Tibial artery (tissue), 4 donors: ENCODE measurements at places on chromosomes 2 and 18.

DNA sequence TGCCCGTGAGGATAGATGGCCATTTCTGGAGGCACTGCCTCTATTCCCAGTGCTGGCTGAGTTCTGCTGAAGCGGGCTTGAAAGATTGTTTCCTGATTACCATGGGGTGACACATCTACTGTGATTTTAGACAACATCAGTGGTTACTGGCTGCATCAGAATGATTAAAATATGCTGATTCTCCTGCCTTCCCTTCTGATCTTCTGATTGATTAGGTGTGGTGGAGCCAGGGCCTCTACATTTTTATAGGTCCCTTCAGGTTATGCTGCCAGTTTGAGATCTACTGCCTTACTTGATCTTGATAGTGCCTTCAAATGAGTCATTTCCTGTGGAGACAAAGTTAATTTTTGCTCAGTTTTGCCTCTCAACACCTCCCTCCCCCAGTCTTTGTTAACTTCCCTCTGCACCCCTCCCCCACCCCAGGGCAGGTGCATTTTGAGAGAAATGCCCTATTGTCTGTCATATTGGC is 31.6 kb upstream of the SNORC start:
- DNase-seq, result no peak

DNA sequence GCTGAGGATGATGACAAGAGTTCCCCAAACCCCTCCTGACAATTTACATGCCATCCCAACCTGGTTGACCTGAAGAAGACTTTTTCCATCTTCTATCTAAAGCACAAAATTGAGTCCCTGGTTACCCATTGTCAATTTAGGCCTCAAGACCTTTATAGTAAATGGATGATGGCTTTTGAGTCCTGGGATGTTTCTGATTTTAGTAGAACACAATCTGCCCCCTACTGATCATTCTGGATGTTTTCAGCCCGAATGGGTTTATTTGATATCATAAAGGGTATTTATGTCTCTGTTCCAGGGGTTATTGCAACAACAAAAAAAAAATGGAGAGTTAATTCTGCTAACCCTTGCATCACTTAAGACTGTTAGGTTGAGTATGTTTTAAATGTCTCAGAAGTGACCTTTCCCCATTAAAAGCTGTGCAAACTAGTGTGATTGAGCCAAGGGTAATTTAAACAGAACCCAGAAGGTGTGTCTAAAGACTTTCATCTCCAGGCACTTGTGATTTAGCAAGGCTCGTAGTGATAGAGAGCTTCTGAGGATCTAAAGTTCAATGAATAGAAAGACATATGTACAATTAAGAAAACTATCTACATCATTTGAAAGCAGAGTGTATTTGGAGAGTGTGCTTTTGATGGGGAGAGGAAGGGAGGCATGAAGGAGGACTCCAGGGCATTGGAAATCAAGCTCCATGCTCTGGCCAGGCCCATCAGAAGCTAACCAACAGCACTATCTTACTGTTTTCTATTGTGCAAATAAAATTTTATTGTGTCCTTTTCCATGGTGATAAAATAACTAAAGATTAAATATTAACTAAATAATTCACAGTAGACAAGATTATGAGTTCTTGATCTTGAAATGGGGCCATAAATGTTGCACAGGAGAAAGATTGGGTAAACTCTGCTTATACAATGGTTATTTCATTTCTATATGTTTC is 96.6 kb upstream of the NOSTRIN start:
- no peak for DNase-seq

DNA sequence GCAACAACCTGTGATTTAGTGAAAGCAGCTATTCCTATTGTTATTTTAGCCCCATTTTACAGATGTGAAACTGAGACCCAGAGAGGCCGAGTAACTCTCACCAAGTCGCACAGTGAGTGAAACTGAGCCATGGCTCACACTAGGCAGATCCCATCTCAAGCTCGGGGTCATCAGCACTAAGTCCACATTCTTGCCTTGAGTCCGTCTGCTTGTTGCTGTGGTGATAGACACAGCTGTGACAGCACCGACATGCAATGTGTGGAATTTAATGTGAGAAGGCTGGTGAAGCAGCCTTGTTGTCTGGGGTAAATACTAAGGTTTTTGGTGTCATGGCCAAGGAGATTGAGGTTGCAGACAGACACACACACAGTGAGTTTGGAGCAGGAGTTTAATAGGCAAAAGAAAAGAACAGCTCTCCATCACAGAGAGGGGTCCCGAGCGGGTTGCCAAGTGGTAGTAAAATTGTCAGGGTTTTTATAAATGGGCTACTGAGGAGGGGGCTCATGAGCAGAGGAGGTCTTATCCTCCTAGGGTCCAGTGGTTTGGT is 40.2 kb upstream of the GMCL1 start:
- no peak for DNase-seq

- no peak for DNase-seq
Observed at GRCh38 chr2:89841476-89841840, 1150.0 kb downstream of the RPIA start.

- no peak for DNase-seq
Observed at GRCh38 chr2:17413036-17413435, 105.2 kb downstream of the RAD51AP2 start.

DNA sequence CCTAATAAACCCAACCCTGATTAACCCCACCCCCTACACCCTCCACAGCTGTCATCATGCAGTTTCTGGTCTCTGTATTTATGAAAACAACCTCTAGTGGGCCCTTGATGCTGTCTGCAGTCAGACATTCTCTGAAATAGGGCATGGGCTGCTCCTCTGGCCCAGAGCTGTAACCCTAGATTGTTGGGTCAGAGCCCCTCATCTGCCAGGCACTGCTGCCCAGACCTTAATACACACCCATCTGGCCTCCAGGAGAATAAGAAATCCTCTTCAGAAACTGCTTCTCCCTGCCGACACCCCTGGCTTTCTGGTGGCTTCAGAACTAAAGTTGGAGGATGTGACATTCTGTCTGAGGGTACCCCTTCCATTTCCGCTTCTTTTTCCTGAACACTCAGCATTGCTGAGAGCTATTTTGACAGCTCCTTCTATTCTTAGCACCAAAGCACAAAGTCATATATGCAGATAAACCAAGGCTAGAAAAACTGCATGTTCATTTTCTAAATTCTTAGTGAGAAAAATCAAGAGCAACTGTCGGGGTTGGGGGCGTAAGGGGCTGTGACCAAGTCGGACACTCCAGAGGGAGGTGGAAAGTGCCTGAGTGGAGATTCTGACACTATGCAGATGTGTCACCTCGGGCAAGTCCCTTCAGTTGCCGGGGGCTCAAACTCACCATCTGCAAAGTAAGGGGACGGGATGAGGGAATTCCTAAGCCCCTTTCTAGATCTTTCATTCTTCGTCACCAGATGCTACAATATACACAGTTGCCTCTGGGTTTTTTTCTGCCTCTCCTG is 28.7 kb downstream of the SRSF7 start:
- peak; percentile 42 for DNase-seq

DNA sequence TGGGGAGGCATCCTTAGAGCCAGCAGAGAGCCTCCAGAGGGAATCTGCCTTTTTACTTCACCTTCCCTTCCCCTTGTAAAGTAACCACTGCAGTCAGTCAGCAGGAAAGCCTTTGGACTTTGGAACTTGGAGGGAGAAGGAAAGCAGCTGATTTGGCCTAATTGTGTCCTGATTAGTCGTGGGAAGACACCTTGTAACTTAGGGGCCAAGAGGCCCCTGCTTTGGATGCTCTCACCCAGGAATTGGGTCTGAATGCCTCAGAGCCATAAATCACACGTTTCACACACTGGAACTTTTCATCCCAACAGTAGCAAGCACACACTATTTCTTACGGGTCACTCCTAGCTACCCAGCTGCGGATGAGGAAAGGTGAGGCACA is 81.0 kb upstream of the PPM1B start:
- no peak for DNase-seq

GRCh38 chr2:176844461-176844860 is 368.1 kb upstream of the HNRNPA3 start:
- DNase-seq, result no peak

DNA sequence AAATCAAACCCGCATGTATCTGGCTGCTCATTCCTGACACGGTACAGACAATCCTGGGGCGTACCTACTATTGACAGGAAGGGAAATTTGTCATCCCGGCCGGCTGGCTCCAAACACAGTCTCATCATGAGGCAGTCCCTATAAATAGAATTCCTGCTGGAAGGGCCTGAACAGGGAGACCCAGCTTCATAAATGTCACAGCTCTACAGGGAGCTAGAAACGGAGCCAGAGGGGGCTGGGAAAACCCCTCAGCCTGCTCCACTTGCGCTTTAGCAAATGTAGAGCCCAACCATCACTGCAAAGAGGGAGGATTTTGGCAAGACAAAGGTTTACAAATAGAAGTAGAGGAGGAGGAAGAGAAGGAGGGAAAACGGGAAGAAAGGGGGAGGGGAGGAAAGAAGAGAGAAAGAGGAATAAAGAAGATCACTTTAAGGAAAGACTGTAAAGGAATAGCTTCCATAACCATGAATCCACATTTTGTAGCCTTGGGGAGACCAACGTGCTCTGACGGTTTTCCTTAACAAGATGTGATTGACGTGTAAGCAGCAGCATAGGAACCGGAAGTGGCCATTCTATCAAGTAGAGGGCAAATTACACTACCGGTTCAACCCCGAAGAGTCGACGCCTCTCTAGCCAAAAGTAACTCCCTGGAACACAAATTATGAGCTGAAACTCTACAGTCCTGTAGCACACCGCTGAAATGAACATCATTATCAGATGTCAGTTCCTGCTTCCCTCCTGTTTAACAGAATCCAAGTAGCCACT is 56.8 kb upstream of the TTN start:
- DNase-seq, result peak; percentile 64

DNA sequence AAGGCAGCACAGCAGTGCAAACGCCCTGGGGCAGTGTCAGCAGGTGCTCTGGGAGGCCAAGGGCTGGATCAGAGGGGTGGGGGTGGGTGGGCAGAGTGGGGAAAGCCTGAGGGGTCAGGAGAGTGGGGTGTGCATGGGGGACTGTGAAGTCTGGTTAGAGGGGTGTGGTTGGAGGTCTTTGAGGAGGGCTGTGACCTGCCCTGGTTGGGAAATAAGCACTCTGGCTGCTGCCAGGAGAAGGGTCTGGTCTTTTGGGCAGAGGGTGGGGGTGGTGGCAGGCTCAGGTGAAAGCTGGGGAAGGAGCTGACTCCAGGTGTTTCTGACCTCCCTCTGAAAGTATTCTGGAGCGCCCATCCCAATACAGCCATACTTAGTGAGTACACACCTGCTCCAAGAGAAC is 4.2 kb downstream of the ALPI start:
- no peak for DNase-seq

- no peak for DNase-seq
Observed at GRCh38 chr2:190452433-190452832, 44.3 kb downstream of the MFSD6 start.

DNA sequence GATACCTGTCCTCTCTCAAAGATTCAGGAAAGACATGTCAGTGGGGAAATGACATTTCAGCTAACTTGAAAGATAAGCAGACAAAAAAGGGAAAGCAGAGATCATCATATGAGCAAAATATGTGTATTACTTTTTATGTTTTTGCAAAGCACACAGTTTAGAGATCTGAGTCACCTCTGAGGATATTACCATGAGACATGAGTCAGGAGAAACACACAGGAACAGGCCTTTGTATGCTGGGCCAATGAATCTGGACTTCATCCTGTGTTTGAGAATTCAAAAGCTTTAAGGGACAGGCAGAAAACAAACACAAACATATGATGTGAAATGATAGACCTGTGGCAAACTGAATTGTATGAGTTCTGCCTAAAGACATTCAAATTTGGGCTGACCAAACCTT is 306.0 kb upstream of the EPC2 start:
- DNase-seq, result no peak

- no peak for DNase-seq
Observed at GRCh38 chr18:4510711-4511110, 55.6 kb upstream of the DLGAP1 start.

DNA sequence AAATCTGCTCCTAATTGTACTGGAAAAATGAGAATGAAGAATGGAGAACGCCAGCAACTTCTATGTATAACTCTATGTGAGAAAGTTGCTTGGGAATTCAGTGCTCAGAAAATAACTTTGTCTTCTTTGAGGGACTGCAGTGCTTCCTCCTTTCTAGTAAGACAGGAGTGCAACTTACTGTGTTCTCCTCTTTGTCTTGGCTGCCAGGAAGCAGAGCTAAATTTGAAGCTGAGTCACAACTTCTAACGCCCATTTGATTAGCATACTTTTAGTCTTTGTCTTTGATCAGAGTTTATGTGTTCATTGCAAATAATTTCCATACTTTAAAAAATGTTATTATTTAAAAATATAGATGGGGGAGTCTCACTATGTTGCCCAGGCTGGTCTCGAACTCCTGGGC is 6.6 kb downstream of the ARHGAP25 start:
- DNase-seq, result no peak

- DNase-seq, result no peak
Observed at GRCh38 chr2:30883822-30884221, 76.6 kb upstream of the CAPN13 start.

DNA sequence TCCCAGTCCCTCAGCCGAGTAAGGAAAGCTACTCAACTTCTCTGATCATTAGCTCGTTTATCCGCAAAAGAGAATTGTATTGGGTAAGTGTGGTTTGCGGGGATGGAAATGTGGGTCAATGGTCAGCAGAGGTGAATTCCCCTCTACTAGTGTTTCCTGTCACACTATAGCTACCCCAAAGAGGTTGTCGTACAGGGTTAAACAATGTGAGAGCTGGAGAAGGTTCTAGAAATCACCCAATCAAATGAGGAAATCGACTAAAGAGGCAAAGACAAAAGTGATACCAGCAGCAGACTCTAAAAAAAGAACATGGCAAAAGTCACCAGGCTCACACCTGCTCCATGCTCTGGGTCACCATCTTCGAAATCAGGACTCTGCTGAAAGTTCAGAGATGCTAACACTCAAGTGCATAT is 144.7 kb upstream of the ITGA4 start:
- no peak for DNase-seq

DNA sequence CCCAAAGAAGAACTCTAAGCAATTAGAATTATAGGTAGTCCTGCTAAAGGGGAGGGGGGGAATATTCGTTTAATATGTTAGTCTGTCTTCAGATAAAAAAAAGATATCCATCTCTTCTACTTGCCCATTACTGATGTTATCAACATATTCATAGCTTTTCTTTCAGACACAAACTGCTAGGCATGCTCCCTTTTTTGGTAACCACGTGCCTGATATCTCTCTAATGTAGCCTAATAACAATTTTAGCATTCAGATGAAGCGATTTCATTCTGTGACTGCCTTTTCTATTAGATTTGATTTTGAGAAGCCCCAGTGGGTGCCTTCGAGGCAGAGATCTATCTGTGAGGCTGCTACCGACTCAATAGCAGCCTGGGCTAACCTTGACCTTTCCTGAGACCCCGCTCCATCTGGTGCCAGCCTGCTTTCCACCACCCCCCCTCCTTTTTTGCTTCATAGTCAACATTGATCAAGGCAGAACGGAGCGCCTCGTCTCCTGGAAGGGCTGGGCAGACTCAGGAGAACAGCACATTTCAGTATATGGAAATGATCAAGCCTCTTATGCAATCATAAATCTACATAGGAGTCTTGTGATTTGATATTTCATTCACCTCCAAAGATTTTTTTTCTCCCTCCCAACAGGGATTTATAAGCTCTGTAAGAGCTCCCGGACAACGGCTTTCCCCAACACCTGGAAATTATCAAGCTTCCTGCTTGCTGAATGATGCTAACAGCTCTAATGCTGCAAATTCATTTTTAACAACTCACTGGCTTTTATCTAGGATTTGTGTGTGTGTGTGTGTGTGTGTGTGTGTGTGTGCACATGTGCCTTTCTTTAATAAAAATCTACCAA is 14.7 kb upstream of the BCL11A start:
- DNase-seq, result no peak

GRCh38 chr2:19035238-19035637 is 323.2 kb downstream of the OSR1 start:
- peak; percentile 68 for DNase-seq

- DNase-seq, result no peak
Observed at GRCh38 chr2:36368438-36368837, 12.9 kb downstream of the CRIM1 start.
